ENCODE measurements at places on chromosomes 7 and 10.

DNA sequence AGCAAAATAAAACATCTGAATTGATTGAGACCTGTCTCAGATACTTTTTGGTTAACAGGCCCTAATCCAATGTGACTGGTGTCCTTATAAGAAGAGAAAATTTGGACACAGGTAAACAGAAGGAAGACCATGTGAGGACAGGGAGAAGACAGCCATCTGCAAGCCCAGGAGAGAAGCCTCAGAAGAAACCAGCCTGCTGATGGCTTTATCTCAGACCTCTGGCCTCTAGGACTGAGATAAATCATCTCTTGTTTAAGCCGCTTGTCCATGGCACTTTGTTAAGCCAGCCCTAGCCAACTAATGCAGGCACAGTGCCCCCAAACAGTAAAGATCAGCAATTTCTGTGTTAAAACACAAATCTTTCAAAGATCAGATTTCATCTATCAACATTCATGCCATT lies 41.8 kb upstream of the FIGNL1 start:
- DNase-seq, result no peak

DNA sequence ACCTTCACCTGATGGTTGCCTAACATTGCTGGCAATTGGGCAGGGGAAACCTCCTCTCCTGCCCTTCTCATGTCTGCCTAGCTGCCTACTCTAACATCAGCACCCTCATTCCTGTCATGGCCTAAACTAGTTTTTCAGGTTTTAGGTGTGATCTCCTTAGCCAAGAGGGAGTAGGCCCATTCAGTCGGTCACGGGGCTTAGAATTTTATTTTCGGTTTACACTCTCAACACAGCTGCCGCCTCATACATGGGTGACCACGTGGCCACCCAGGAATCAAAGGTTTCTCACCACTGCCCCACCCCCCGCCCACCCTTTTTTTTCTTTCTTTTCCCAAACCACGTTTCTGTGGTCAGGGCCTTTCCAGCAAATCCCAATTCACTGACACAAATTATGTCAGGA lies 97.2 kb downstream of the RALA start:
- DNase-seq, result no peak

DNA sequence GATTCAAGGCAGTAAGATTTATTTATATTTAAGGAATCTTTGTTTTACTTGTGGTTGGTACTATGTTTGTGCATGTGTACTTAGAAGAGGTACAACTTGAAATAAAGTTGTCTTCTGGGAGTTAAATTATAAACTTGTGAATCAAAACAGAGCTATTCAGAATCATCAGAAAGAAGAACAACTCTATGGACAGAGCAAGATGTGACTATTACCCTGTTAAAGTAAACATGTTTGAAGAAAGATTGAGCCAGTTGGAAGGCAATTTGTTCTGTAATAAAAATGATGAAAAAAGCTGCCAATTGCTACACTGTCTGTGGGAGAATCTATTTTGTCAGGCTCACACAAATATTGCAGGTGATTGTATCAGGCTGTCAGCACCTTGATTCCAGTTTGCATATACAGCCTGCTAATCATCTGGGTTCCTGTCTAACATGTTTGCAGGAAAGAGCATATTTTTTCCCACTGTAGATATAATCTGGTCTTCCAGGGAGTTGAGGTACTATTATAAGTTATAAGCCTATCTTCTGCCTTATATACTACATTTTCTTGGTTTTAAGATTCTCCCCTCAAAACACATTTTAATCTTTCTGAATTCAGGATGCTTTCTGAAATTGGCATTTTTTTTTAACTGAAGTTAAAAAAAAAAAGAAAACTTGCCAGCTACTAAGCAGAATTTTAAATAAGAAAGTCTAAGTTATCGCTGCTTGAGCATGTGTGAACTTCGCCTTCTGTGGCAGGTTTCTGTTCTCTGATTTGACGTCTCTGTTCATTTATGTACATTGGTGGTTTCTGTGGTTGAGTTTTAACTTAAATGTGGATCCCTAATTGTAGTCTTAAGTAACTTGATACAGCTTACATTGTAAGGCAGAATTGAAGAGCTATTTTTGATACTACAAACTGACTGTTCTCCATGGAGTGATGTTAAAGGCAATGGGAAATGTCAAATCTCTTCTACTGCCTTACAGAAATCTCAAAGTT lies 46.0 kb downstream of the ZNRF2 start:
- DNase-seq, result no peak

DNA sequence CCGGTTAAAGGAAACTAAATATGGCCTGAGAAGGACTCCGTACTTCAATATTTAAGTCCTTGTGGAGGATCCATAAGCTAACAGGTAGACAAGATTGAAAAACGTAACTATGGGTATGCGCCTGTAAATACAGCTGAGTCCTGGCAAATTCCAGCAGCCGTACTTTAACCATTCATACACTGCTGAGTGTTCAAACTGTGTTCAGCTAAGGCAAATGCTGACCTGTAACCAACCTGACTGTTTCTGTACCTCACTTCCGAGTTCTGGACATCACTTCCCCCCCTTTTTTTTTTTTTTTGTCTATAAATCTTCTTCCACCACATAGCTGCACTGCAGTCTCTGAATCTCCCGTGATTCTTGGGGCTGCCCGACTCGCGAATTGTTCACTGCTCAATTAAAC lies 69.1 kb downstream of the SRPK2 start:
- DNase-seq, result no peak

DNA sequence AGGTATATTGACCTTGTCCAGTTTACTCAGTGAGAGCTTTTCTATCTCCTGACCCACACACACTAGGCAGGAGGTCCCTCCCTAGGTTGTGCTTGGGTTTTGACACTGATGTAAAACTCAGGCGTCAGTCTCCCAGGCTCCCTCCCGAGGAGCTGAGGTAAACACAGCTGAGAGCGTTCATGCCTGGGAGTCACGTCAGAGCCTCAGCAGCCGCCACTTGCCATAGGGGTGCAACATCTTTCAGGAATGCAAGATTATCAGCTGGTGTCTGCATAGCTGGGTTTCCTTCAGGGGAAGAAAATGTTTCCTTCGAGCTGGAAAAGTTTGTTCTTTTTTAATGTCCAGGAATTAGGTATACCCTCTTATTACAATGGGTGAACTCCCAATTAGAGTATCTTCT lies 70.6 kb downstream of the FGFR2 start:
- DNase-seq, result no peak

DNA sequence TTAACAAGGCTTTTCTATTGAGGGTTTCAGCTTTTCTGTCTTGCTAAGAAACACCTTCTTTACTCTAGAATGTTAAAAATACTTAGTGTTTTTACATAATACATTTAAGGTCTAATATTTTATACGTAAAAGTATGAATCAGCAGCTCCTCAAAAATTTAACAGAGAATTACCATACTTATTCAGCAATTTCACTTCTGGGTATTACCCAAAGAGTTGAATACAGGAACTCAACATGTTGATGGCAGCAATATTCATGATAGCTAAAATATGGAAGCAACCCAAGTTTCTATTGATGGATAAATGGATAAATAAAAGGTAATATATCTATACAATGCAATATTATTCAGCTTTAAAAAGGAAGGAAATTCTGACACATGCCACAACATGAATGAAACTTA lies 9.7 kb upstream of the OR13A1 start:
- DNase-seq, result no peak

GRCh38 chr7:70944516-70944915 lies 187.4 kb upstream of the GALNT17 start:
- no peak for DNase-seq

DNA sequence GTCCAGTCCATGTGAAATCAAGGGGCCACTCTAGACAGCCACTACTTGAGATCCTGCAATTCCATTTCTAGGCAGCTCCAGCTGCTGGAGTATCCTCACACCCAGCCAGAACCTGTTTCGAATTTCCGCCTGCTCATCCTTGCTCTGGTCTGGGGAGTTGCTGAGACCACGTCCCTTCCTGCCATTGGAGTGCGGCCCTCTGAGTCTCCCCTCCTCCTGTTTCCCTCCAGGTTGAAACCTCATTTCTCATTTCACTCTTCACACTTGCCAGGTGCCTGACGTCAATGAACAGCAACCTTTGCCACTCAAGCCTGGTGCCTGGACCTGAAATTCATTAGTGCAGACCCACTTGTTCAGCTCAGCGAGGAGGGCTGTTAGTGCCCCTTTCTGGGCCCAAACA lies 307.5 kb upstream of the SHH start:
- no peak for DNase-seq

DNA sequence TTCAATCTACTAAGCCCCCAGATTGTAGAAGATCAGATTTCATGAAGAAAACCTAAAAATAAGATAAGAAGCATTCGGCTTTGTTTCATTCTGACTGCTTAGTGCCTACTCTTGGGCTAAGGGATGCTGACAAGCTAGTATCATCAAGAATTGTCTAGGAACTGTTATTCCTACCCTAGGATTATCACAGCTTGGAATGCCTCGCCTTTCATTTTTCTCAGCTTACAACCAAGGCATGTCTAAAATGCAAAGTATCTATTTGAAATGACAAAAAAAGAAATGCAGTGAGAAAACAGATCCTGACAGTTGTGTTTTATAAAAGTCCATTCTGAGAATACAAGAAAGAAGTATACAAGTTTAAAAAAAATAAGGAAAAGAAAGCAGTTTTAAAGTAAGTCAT lies 441.0 kb downstream of the KCNMA1 start:
- no peak for DNase-seq

DNA sequence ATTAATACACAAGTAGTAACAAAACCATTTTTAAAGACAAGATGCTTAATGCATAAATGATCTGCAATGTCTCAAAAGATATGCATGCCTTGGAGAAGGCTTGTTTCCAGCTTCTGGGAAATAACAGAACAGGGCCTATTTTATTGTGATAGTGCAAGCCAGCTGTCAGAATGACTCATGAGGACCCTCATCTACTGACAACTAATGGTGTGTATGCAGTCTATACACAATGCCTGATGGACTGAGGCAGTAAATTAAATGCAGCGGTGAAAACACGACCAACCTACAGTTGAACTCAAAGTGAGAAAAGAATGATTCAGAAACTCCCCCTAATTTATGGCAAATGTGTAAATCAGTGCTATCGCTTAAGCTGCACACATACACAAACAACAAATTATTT lies 46.3 kb downstream of the VPS41 start:
- DNase-seq, result no peak
